Suppressor macrophage treated with lipopolysaccharide for 1 hour (primary cell): ENCODE measurements at places on chromosomes 4 and X.

DNA sequence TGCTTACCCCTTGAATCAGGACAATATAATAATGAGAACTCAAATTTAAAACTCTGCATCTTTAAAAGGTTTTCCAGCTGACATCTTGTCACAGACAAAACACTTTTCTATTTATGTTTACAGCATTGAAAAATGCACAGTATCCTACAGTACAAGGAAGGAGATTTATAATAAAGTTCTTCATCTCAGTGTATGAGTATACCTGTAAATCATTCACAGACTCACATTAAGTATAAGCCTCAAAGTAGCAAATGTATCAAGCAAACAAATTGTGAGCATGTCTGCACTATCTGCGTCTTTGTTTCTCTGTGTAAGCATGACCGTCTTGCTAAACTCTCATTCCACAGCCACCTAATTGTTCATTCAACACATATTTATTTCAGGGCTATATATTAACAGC lies 52.8 kb downstream of the PPP1R2C start:
- no peak for DNase-seq

DNA sequence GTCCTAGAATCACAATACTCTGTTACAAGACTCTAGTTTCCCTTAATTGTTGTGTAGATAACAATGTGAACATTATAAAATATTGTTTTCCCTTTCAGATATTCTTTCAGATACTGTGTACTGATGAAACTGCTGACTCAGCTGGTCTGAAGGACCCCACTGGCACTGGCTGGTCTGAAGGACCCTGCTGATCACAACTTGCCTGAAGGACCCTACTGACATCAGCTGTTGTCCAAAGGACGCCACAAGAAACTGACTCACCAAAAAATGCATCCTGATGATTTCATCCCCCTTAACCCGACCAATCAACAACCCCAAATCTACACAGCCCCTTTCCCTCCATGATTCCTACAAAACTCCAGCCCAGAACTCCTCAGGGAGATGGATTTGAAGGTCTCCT lies 258.8 kb upstream of the GNPDA2 start:
- DNase-seq, result no peak

- DNase-seq, result no peak
These were observed 691.4 kb downstream of the PCDH7 start for GRCh38 chr4:31411565-31411964.

- no peak for DNase-seq
These were observed 226.9 kb upstream of the MID1 start for GRCh38 chrX:10847333-10847732.

DNA sequence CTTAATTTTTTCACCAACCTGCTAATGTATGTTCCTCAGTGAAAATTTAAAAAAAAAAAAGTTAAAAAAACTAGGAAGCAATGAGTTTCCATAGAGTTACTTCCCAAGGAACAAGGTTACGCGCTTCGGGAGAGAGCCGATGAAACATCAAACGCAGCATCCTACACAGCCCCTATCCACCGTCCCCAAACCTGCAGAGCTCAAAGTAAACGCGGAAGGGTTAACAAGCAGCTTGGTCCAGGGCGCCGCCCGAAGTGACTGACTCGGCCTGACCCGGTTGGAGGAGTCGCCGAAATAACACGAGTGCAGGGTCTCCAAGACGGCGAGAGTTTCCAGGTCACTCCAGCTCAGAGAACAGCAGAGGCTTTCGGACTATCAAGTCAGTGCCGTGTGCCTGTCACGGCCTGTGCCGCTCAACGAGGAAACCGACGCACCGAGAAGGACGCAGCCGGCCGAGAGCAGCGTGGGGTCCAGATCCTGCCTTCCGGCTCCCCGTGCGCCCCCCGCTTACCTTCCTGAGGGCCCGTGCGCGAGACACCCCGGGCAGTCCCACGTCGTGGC lies 512 bp downstream of the NOP14 start:
- peak; percentile 60 for DNase-seq

DNA sequence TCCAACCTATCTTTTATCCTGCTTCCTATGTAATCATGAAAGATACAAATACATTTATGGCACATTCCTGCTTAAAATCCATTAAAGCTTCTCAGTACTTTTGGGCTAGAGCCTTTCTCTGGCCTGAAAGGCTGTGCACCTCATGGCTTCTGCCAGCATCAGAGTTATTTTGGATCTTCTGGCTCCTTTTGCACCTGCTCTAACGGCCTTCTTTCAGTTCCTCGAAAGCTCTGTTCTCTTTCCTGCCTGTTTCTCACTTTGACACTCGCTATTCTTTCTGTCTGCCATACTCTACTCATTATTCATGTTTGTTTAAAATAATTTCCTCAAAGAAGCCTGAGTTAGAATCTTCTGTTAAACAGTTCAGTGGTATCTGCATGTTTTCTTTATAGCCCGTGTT lies 86.0 kb downstream of the LRP2BP start:
- no peak for DNase-seq

DNA sequence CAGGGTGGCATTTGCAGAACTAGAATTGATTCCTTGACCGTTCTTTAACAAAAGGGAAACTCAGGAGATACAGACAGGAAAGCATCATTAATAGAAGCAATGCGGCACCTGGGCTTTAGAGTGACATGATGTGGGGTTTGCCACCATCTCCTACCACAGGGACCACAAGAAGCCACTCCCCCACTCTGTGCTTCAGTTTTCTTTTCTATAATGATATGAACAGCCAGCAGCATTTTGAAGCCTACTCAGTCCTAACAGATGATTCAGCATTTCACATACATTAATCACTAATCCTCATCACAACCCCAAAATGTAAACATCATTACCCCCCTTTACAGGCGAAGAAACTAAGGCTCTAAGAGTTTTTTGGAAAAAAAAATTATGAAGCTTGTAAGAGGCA lies 22.9 kb downstream of the CCDC149 start:
- DNase-seq, result no peak

GRCh38 chrX:75365243-75365975 lies 91.5 kb downstream of the UPRT start:
- DNase-seq, result no peak
